ENCODE measurements at places on chromosomes 3 and 15. TPM values are rescaled to one million over a fixed set of nuclear protein-coding genes. Genes with fewer than 3 reads are reported as not detected.

- no peak for DNase-seq
- H3K27me3 ChIP-seq: no peaks in the 10 kb centered on the region
- H3K4me1 ChIP-seq: no peaks in the 10 kb centered on the region
- H3K27ac ChIP-seq: no peak overlapping the region
- H3K4me3 ChIP-seq: no peak overlapping the region
These were observed 948.1 kb downstream of the FHIT start for GRCh38 chr3:60303160-60303559.

GRCh38 chr3:56042326-56042951, 425.8 kb downstream of the ERC2 start:
- H3K27me3 ChIP-seq: no peaks in the 10 kb centered on the region
- no peaks in the 10 kb centered on the region for H3K36me3 ChIP-seq
- DNase-seq: no peak
- no peaks in the 10 kb centered on the region for H3K4me1 ChIP-seq
- H3K4me3 ChIP-seq: no peak overlapping the region

PRTG gene
- 3.4 TPM for total RNA-seq

GP9 gene
- not detected for total RNA-seq

MUC4 gene
- total RNA-seq: 2.0 TPM

DNA sequence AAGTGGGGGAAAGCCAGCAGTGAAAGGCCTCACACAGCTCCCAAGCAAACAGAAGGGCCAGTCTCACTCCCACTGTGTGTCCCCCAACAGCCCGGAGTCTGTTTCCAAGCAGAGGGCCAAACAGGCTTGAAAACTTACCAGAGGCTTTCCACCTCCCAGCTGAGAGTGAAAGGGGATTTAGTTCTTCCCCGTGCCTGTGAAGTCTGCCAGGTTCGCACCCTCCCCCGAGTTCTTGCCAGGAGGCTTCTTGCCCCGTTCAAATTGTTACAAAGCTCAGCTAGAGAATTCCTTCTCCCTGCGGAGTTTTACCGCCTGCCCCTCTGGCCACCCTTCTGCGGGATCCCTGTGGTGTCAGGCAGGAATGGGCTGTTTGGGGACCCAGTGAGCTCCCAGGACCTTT, 68.0 kb upstream of the WNT7A start:
- H3K36me3 ChIP-seq: no peaks in the 10 kb centered on the region
- no peak for DNase-seq
- H3K27me3 ChIP-seq: no peaks in the 10 kb centered on the region
- H3K4me3 ChIP-seq: no peak overlapping the region
- no peak overlapping the region for H3K27ac ChIP-seq

CRELD1 gene
- total RNA-seq: 12.9 TPM

DNA sequence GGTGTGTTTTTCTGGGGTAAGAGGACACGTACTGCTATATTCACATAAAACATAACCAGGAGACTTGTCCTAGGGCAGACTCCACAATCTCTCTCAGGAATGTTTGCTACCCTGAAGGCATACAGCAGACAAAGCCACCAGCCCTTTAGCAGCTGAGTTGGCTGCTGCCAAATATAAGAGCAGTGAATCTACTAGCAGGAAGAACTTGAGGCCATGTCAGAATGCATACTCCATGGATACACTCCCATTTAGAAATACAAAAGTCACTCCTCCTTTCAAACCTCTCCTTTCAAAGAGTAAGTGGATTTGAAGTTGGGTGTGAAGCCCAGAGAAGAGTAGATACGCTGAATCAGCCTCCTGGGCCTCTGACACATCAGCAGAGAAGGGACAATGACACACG, 94.1 kb downstream of the CADPS start:
- no peaks in the 10 kb centered on the region for H3K27me3 ChIP-seq
- no peak overlapping the region for H3K4me3 ChIP-seq
- no peak overlapping the region for H3K27ac ChIP-seq
- no peaks in the 10 kb centered on the region for H3K36me3 ChIP-seq
